Activated CD8-positive, alpha-beta T cell treated with anti-CD3 and anti-CD28 coated beads, Interleukin-2, amount 10 ng/mL, durations not matched to agents 7 days and 5 days (primary cell): ENCODE measurements at places on chromosomes 2 and 18. TPM values are rescaled to one million over a fixed set of nuclear protein-coding genes. Genes with fewer than 3 reads are reported as not detected.

DNA sequence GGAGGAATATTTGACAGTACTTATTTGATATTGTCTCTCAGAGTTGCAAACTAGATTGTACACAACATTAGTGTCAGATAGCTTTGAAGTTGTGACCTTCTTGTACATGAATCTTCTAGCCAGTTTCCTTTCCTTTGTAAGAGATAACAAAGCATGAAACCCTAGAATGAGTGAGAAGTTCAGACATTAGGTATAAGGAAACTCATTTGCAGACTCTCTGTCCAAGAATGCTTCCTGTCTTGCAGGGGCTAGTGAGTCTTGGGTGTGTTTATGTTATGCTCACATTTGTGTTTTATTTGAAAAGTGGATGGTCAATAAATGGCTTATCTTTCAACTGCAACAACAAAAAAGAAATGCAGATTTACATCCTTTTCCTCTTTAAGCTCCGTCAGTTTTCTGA, 1.4 kb downstream of the BOD1L2 start:
- H3K4me3 ChIP-seq: no peak overlapping the region
- DNase-seq: no peak
- no peak overlapping the region for H3K27ac ChIP-seq
- no peaks in the 10 kb centered on the region for H3K4me1 ChIP-seq

DNA sequence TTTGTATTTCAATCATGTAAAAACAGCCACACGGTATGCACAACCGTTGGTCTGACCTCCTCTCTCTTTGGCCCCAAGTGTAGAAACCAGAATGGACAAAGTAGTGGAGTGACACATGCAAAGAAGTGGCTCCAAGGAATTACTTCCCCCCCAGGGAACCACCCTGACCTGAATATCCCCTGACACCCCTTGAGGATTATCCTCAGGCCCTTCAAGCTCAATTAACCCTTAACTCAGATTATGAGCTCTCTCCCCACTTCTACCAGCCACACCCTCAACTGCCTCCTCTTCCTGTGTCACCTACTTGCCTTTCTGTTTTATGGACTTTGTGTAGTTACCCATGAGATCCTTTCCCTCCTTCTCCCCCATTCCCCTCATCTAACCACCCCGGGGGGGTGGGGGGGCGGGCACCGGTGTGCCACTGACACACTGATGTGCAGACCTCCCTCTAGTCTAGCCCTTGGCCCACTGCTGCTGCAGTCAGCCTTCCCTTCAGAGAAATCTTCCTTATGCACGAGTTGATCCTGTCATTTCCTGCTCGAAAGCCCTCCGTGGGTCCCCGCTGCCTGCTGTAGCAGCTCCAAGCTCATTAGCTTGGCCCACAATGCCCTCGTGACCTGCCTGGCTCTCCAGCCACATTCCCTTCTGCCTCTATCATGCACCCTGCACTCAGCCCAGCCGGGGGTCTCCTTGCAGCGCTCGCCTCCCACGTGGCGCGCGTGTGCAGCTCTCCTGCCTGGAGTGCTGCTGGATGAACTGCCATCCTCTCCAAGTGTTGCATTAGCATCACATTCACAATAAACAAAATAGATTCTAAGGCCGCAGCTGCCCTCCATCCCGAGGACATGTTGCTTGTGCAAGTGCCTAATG, 40.1 kb upstream of the TMEM177 start:
- H3K36me3 ChIP-seq: no peaks in the 10 kb centered on the region
- peaks cover 4% of the 10 kb centered on the region for H3K27me3 ChIP-seq
- no peak overlapping the region for H3K27ac ChIP-seq
- no peak overlapping the region for H3K4me3 ChIP-seq
- H3K4me1 ChIP-seq: peaks cover 2% of the 10 kb centered on the region

GRCh38 chr18:36181441-36181840, 5.9 kb upstream of the MOCOS start:
- H3K27ac ChIP-seq: no peak overlapping the region
- peaks cover 2% of the 10 kb centered on the region for H3K27me3 ChIP-seq
- peaks cover 9% of the 10 kb centered on the region for H3K4me1 ChIP-seq
- peaks cover 11% of the 10 kb centered on the region for H3K36me3 ChIP-seq

- peaks cover 5% of the 10 kb centered on the region for H3K4me1 ChIP-seq
- H3K27me3 ChIP-seq: no peaks in the 10 kb centered on the region
- no peaks in the 10 kb centered on the region for H3K36me3 ChIP-seq
- no peak overlapping the region for H3K27ac ChIP-seq
- DNase-seq: no peak
- no peak overlapping the region for H3K4me3 ChIP-seq
These were observed 151.5 kb downstream of the PIEZO2 start for GRCh38 chr18:10997885-10998284.

DNA sequence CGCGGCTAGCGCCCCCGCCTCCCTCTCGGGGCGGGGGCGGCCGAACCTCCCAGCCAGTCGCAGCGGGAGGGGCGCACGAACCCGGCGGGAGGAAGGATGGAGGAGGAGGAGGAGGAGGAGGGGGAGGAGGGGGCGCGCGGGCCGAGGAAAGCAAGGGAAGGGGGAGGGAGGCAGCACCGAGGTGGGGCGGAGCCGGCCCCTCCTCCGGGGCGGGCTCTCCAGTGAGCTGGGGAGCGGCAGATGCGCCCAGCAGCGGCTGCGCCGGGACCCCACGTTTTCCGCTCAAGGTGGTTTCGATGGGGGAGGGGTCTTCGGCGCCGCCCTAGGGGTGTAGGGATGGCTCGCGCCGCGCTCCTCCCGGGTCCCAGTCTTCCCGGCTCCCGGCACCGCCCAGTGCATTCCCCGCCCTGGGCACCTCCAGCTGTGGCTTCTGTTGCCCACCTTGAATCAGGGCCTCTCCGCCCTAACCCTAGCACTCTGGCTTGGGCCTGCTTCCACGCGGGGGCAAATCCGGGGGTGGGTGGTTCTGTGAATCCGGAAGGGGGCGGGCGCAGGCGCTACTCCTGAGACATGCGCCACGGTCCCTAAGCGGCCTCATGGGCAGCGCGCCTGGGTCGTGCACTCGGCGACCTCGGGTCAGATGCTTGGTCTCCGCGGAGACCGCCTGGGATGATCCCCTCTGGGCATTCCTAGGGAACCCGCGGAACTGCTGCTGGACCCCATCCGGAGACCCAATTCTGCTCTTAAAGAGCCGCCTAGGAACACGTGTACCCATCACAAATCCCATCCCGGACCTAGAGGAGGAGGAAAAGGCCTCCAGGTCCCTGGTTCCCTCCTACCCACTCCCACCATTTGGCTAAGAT, at the start of gene FBXO41:
Gene FBXO41, minus strand, starts transcription at position 183 of the 863 bp plus-strand sequence. CDS start 14,848 bp downstream, outside the sequence.
- H3K4me1 ChIP-seq: peaks cover 28% of the 10 kb centered on the region
- H3K4me3 ChIP-seq: peak within 1 kb of the TSS; percentile 85
- H3K27me3 ChIP-seq: peaks cover 18% of the 10 kb centered on the region
- H3K27ac ChIP-seq: peak within 1 kb of the TSS; percentile 84
- DNase-seq: peak; percentile 87

Gene ABCG5
- total RNA-seq: not detected

DNA sequence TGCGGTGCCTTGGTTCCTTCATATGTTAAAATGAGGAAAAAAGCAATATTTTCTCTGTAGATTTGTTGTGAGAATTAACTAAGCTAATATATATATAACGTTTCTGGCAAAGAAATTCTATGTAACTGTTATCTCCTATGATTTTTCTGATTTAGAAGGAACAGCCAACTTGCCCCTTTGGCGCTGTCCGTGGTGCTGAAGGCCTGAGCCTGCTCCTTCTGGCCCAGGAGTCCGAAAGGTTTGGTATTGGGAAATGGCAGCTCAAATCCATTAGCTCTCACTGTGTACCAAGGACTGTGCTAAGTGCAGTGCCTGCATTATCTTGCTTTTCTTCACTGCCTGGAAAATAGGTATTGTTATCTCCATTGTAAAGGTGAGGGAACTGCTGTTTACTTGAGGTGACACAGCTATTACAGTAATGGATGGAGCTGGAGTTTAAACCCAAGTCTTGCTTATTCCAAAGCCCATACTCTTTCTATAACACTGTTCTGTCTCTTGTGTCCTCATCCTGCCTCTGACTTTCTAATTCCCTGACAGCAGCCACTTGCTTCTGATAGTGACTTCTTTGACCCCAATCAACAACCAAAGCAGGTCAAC, 52.2 kb downstream of the C1QL2 start:
- DNase-seq: peak; percentile 61
- H3K4me1 ChIP-seq: no peaks in the 10 kb centered on the region
- no peak overlapping the region for H3K4me3 ChIP-seq
- H3K36me3 ChIP-seq: no peaks in the 10 kb centered on the region

DNA sequence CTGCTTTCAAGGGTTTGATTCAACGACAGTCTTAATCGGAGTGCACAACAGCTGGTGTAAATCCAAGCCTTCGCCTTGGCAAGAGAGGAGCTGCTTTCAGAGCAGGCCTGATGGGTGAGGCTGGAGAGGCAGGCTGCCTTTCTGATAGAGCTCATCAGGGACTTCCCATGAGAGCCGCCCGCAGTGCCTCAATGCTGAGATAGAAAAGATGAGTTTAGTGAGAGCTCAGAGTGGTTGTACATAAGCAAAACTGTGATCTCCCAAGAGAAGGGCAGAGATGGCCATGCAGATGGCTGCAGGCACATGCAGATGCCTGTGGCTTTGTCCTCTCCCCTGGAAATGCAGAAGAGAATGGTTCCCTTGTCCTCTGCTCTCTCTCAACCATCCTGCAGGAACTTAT, 122.1 kb downstream of the ARL4C start:
- peaks cover 2% of the 10 kb centered on the region for H3K36me3 ChIP-seq
- H3K4me1 ChIP-seq: peaks cover 45% of the 10 kb centered on the region
- H3K27me3 ChIP-seq: no peaks in the 10 kb centered on the region
- no peak for DNase-seq
- no peak overlapping the region for H3K4me3 ChIP-seq
- H3K27ac ChIP-seq: no peak overlapping the region

DNA sequence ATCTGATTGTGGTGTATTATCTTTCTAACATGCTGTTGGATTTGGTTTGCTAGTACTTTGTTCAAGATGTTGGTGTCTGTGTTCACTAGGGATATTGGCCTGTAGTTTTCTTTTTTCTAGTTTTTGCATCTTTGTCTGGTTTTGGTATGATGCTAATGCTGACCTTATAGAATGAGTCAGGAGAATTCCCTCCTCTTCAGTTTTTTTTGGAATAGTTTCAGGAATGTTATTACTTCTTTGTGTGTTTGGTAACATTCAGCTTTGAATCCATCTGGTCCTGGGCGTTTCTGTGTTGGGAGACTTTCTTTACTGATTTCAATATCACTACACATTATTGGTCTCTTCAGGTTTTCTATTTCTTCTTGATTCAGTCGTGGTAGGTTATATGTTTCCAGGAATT, 124.2 kb upstream of the EPB41L5 start:
- peaks cover 55% of the 10 kb centered on the region for H3K36me3 ChIP-seq
- H3K4me3 ChIP-seq: no peak overlapping the region
- DNase-seq: no peak

GRCh38 chr2:204335451-204336058, 209.7 kb upstream of the PARD3B start:
- DNase-seq: no peak
- no peaks in the 10 kb centered on the region for H3K36me3 ChIP-seq
- no peak overlapping the region for H3K4me3 ChIP-seq
- H3K4me1 ChIP-seq: no peaks in the 10 kb centered on the region
- no peak overlapping the region for H3K27ac ChIP-seq

Gene HOXD4
- not detected for total RNA-seq

Gene RBKS
- total RNA-seq: 1.6 TPM

Gene FZD7
- not detected for total RNA-seq

- peaks cover 76% of the 10 kb centered on the region for H3K4me1 ChIP-seq
- peaks cover 43% of the 10 kb centered on the region for H3K36me3 ChIP-seq
- no peaks in the 10 kb centered on the region for H3K27me3 ChIP-seq
- H3K4me3 ChIP-seq: peak overlapping the region; percentile 64
- DNase-seq: peak; percentile 67
These were observed 32.2 kb downstream of the IKZF2 start for GRCh38 chr2:213119061-213119809.

GRCh38 chr2:191802180-191802579, 44.7 kb downstream of the CAVIN2 start:
- peaks cover 12% of the 10 kb centered on the region for H3K27me3 ChIP-seq
- H3K4me3 ChIP-seq: no peak overlapping the region
- no peaks in the 10 kb centered on the region for H3K36me3 ChIP-seq
- H3K27ac ChIP-seq: no peak overlapping the region
- DNase-seq: no peak
- H3K4me1 ChIP-seq: no peaks in the 10 kb centered on the region

Gene RGPD3
- 0.24 TPM for total RNA-seq

Gene GALNT14
- total RNA-seq: not detected
